CD4-positive, CD25-positive, alpha-beta regulatory T cell (primary cell): ENCODE measurements at places on chromosomes 13 and 19. TPM values are rescaled to one million over a fixed set of nuclear protein-coding genes. Genes with fewer than 3 reads are reported as not detected.
A peak's percentile ranks its signal among the peaks of the same experiment; 100 is the strongest.

FUT1 gene
- total RNA-seq = not detected

ZNF544 gene
- total RNA-seq = 11.6 TPM

CBY2 gene
- 0.96 TPM for total RNA-seq

PLA2G4C gene
- total RNA-seq = 3.5 TPM

- no peak for DNase-seq
Measured at GRCh38 chr19:18470787-18471186, 32.9 kb upstream of the ISYNA1 start.

DNA sequence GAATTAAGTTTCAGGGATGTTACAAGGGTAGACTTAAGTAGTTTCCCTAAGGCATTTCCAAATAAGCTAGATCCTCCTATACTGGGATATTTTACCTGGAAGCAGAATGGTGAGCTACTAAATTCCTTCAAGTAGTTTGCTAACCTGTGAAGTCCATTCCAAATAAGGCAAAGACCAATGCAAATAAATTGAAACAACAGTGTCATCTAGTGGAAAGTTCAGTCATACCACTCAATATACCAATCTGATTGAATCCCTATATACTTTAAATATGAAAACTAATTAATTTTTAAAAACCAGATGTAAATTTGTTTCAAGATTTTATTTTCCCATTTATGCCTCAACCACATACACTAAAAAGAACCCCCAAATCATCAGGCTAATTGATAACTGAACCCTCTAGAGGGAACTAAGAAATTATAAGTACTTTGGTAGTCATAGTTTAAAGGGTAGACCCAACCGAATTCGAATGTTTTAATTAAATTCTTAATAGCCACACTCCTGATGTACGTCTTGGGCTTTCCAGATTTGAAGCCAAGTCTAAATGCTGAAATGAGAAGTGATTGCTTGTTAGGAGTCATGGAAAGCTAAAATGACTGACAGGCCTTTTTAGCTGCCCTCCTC lies 223.7 kb downstream of the TBC1D4 start:
- DNase-seq = peak; percentile 33

DNA sequence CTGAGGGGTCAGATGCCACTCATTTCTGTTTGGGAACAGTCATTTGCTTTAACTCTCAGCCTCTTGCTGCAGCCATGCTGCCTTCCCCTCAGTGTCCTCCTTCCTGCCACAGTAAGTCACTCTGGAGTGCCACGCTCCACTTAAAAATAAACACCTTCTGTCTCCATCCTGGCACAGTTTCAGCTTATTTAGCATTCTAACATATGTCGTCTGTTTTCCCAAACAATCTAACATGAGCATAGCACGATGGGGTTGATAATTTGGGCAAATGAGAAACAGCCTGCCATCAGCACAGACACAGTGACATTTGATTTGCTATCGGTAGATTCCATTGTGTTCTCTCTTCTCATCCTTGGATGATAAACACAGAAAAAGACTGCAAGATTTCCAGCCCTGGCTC lies 768.6 kb downstream of the UQCRFS1 start:
- no peak for DNase-seq

DNA sequence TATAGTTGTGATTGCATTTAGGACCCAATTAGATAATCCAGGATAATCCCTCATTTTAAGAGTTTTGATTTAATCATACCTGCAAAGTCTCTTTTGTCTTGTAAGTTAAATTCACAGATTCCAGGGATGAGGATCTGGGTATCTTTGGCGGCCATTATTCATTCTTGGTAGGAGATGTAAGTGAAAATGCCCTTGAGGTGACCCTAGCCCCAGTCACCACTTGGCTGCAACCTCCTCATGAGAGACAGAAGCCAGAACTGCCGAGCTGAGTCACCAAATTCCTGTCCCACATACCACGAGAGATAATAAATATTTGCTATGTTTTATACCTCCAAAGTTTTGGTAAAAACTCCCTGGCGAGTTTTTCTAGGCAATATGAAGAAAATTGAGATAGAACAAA lies 389.4 kb downstream of the RFC3 start:
- no peak for DNase-seq

GRCh38 chr13:41199526-41199925 lies 5.2 kb upstream of the KBTBD7 start:
- DNase-seq = no peak

GRCh38 chr19:48274173-48274572 lies 4.3 kb downstream of the ZNF114 start:
- DNase-seq = no peak
